ENCODE measurements at places on chromosomes 3 and 15.

DNA sequence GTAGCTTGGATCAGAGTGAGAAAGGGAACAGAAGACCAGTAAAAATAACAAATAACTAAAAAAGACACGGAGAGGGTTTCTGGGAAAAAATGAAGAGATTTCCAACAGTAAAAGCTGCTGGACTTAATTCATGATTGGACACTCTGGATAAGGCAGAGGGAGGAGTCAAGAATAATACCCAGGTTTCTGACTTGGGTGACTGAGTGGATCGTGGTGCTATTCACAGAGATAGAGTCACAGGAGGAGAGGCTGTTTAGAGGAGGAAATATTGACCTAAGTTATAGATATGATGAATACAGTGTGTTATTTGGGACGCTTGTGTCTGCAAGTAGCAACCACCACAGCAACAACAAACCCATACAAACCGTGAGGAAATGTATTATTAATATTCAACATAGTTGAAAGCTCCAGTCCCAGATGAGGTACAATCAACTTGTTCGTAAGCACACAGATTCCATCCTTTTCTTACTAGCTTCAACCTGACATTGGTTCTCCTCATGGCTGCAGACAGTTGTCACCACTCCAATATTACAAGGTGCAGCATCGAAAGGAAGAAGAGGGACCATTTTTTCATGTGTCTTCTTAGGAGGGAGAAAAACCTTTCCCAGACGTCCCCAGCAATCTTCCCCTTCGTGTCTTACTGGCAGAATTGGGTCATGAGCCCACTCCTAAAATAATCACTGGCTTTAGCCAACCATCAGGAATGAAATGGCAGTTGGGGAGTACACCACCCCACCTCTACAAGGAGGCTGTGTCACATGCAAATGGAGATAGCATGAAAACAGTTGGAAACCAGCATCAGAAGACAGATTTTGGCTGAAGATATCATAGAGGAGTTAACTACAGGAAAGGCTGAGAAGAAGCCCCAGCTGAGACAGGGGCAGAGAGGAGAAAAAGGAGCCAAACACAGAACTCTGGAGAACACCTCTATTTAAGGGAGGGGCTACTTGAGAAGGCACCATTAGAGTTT lies 387.8 kb downstream of the SHQ1 start:
- no peak for DNase-seq

DNA sequence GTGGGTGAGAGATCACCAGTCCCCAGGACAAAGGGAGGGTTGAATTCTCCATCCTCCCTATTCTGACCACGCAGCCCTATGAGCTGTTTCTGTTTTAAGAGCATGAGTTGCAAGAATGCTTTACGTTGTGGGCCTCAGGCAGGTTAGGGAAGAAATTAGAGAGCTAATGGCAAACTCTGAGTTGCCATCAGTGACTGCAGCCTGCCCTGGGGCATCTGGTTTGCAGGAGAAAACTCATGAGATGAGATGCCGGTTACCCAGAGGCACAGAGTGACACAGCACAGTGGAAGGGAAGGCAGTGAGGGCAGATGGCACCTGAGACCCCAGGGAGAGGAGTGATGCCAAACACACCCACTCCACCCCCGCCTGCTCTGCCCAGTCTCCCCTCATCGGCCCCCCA lies 265.3 kb downstream of the CD47 start:
- no peak for DNase-seq

GRCh38 chr15:50168379-50168778 lies 13.6 kb upstream of the SLC27A2 start:
- no peak for DNase-seq

DNA sequence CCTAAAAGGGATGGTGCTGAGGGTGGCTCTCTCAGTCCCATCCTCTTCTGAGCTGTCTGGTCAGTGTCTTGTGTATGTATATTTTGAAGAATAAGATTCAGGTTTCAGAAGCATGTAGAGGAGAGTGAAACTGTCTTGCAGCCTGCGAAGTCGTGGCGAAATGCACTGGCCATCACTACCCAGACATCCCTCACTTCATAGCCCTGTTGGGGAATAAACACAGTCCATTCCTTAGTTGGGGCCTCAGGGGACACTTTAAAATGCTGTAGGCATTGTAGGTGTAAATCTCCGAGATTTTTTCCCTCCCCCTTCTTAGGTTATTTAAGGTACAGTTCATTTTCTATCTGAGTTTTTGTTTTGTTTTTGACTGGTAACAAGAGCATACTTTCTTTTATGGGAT lies 93.8 kb downstream of the DNASE1L3 start:
- DNase-seq = peak; percentile 30

DNA sequence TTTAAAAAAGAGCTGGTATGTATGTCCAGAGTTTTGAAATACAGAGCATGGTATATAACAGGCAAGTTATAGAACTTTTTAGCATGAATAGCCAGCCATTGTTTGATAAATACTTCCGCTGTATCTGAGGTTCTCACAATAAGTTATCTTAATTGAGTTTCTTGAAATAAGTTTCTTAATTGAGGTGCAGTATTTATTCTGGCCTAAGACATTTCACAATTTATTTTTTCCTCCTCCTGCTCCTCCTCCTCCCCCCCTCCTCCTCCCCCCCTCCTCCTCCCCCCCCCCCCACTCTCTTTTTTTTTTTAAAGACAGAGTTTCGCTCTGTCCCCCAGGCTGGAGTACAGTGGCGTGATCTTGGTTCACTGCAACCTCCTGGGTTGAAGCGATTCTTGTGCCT lies 83.4 kb downstream of the VPS8 start:
- DNase-seq = no peak

DNA sequence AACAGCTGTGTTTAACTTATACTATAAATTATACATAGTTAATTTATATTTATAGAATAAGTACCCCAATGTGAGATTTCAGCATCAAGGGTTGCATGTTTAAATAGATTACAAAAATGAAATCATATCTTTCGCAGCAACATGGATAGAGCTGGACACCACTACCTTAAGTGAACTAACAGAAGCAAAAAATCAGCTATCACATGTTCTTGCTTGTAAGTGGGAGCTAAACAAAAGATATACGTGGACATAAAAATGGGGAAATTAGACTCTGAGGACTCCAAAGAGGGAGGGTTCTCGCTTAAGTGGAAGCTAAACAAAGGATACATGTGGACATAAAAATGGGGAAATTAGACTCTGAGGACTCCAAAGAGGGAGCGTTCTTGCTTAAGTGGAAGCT lies 626.5 kb upstream of the DPPA4 start:
- DNase-seq = no peak

- DNase-seq = no peak
Measured at GRCh38 chr15:24269166-24269571, 406.4 kb upstream of the NPAP1 start.

DNA sequence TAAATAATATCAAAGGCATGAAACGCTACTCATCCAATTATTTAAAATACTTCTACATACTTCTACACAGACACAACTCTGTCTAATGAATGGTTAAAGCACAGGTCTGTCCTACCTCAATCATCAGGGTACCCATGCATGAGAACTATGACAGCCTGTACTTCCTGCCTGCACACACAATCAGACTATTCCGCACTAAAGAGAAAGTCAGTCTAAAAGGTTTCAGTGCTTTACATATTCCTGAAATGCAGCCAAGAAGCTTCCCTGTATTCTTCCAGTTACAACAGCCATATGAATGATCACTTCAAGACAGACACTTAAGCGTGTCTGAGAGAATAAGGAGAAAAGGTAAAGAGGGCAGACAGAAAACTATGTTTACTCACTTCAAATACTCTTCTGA lies 58.8 kb downstream of the TUBGCP4 start:
- DNase-seq = peak; percentile 6

DNA sequence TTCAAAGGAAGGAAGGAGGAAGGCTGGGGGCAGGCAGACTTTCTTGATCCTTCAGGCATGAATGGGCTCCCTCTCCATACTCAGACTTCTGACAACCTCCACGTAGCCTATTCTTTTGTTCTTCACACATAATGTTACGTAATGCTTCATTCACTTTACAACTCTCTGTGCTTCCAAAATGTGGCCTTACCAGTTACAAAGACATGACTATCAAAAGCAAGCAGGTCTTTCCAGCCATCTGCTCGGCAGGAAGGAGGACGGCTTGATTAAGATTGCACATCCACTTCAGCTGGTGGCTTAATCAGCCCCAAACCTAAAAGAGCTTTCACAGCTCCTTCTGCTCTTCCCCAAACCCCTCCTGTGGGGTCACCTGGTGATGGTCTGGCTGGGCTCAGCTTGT lies 263.2 kb downstream of the XXYLT1 start:
- no peak for DNase-seq

DNA sequence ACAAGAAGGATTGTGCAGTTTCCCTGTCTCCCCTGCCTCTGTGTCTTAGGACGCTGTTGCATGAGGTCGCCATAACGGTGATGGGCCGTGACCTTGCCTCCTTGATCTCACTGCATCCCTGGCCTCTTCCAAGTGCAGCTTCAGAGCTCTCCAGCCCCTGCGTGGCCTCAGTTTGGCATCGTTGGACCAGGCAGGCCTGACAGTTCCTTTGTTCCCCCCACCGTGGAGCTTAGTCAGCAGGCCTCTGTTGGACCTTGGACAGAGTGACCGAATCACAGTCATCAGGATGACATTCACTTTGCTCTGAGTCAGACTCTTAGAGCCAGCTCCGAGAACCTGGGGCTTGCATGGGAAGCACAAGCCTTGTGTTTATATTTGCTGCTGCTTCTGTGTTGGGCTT lies 139.4 kb downstream of the OPA1 start:
- DNase-seq = peak; percentile 19

GRCh38 chr3:72282918-72283317 lies 498.0 kb upstream of the PROK2 start:
- DNase-seq = no peak

GRCh38 chr3:16484216-16484615 lies 29.3 kb downstream of the RFTN1 start:
- peak; percentile 96 for DNase-seq

DNA sequence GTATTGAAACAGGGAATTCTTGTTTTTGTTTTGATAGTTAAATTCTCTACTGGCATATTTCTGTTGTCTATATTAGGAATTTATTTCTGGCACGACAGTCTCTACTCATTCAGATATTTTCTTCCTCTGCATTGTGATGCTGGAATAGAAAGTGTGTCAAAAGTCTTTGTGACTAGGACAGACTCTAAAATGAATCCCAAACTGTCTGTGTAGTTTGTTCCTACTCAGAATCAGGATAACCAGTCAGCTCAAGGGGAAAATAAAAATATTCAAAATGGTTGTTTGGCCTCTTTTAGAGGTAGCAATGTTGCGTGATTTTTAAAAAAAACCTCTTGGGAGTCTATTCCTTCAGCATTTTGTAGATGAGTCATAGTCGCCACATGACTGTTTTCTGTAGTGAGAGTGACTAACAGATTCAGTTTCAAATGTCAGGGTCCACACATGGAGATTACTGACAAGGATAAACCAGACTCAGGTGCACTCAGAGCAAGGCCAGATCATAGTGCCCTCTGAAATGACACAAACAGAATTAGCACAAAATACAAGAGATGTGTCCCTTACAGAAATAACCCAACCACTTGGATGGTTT lies 13.1 kb downstream of the SLC7A14 start:
- peak; percentile 83 for DNase-seq

GRCh38 chr3:129549006-129549800 lies 6.2 kb downstream of the H1-8 start:
- no peak for DNase-seq

DNA sequence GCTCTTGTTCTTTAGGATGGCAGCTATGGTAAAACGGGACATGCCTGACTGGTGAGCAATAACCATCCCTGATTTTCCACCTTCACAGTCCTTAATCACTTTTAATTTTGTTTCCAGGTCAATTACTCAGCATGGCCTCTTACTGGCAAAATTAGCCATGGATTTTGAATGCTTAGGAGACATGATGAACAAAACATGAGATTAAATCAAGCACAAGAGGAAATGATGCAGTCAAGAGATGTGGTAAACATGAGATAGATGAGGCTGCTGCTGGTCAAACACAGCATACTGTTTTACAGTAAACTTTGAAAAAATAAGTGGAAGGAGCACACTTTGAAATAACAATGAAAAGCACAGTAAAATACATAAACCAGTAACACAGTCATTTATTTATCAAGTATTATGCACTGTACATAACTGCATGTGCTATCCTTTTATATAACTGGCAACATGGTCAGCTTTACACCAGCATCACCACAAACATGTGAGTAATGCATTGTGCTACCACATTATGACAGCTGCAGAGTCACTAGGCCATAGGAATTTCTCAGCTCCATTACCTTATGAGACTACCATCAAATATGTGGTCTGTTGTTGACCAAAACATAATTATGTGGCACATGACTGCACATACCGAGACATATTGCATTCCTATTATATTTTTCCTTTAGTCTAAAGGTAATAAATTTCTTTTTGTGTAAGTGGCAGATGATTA lies 30.1 kb upstream of the ZNF502 start:
- DNase-seq = no peak

GRCh38 chr3:193569119-193569518 lies 14.4 kb upstream of the ATP13A4 start:
- DNase-seq = no peak

- no peak for DNase-seq
Measured at GRCh38 chr15:84643838-84644237, 10.2 kb downstream of the WDR73 start.

DNA sequence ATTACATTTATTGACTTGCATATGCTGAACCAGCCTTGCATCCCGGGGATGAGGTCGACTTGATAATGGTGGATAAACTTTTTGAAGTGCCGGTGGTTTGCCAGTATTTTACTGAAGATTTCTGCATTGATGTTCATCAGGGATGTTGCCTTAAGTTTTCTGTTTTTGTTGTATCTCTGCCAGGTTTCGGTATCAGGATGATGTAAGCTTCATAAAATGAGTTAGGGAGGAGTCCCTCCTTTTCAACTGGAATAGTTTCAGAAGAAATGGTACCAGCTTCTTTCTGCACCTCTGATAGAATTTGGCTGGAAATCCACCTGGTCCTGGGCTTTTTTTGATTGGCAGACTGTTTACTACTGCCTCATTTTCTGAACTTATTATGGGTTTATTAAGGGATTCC lies 250.8 kb downstream of the TBC1D5 start:
- DNase-seq = peak; percentile 34

GRCh38 chr3:134231131-134231530 lies 19.5 kb downstream of the RYK start:
- DNase-seq = no peak

DNA sequence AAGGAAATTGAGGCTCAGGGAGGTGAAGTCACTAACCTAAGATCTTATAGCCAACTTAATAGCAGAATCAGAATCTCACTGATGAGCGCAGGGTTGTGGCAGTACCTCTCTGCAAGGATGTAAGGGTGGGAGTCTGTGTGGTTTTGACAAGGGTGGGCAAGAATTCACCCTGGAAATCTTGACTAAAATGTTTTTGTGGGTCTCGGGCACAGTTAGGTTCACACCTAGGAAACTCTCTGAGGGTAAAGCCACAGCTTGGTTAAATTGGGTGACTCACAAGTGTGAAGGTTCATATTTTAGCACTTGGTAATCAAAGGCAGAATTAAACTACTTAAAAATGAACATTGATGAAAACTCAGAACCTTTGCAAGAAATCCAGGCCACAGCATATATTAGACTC lies 178.2 kb upstream of the EOMES start:
- DNase-seq = no peak

- DNase-seq = no peak
Measured at GRCh38 chr15:59407946-59408345, 30.0 kb upstream of the FAM81A start.
